Left ventricle myocardium inferior (tissue), 1 donor: ENCODE measurements at places on chromosomes 2 and 18. TPM values are rescaled to one million over a fixed set of nuclear protein-coding genes. Genes with fewer than 3 reads are reported as not detected.

Gene SERPINB5
- not detected for total RNA-seq

DNA sequence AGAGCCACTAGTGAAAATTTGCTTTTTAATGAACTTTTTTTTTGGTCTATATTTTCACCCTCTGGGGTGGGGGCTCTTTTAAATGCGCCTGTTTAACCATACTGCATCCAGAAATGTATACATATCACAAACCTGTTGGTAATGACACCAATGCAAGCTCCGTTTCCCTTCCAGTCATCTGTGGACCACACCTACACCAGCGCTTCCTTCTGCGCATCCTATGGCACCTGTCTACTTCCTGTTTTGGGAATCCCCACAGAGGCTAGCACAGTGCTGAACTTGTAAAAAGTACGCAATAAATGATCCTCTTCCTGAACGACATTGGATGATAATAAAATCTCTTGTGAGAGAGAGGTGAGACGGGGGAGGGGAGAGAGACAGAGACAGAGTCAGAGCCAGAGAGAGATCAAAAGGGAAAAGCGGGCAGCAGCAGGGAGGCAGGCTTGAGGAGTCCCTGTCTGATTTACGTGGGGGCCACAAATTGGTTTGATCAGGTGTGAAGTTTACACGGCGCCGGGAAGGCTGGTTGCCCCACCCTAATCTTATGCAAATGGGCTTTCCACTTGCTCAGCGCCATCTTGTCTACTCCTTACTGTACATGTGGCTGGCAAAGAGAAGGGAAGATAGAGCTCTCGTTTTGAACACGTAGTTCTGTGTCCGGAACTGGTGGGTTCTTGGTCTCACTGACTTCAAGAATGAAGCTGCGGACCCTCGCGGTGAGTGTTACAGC, 38.1 kb upstream of the SLC38A11 start:
- no peak overlapping the region for H3K4me3 ChIP-seq
- H3K4me1 ChIP-seq = peaks cover 18% of the 10 kb centered on the region
- no peak overlapping the region for H3K27ac ChIP-seq
- no peaks in the 10 kb centered on the region for H3K27me3 ChIP-seq
- no peaks in the 10 kb centered on the region for H3K36me3 ChIP-seq
- no peak for DNase-seq

Gene NDUFV2
- 455 TPM for total RNA-seq

DNA sequence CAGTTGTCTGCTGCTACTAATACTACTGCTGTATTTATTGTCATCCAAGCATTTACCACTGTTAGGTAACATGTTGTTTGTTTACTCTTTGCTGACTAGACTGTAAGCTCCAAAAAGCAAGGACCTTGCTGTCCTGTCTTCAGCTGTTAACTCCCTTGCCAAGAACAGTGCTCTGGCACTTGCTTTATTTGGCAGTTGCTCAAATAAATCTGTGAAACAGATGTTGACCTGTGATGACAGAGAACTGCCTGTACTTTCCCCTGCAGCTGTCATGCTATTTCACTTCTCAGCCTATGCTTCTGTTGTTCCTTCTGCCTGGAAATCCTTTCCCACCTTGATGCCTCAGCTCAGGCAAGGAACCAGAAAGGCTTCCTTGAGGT, 181.2 kb downstream of the ATAD2B start:
- H3K4me1 ChIP-seq = peaks cover 17% of the 10 kb centered on the region
- H3K27me3 ChIP-seq = no peaks in the 10 kb centered on the region
- no peak for DNase-seq
- peaks cover 7% of the 10 kb centered on the region for H3K36me3 ChIP-seq
- H3K27ac ChIP-seq = peak overlapping the region; percentile 84

Gene CD302
- total RNA-seq = 17.2 TPM

Gene TTN
- total RNA-seq = 2,803 TPM

GRCh38 chr18:58911766-58912165, 47.1 kb downstream of the ZNF532 start:
- peaks cover 11% of the 10 kb centered on the region for H3K36me3 ChIP-seq
- H3K4me3 ChIP-seq = peak overlapping the region; percentile 42
- H3K4me1 ChIP-seq = peaks cover 87% of the 10 kb centered on the region
- H3K27me3 ChIP-seq = no peaks in the 10 kb centered on the region
- peak overlapping the region; percentile 84 for H3K27ac ChIP-seq

Gene NTSR2
- not detected for total RNA-seq

DNA sequence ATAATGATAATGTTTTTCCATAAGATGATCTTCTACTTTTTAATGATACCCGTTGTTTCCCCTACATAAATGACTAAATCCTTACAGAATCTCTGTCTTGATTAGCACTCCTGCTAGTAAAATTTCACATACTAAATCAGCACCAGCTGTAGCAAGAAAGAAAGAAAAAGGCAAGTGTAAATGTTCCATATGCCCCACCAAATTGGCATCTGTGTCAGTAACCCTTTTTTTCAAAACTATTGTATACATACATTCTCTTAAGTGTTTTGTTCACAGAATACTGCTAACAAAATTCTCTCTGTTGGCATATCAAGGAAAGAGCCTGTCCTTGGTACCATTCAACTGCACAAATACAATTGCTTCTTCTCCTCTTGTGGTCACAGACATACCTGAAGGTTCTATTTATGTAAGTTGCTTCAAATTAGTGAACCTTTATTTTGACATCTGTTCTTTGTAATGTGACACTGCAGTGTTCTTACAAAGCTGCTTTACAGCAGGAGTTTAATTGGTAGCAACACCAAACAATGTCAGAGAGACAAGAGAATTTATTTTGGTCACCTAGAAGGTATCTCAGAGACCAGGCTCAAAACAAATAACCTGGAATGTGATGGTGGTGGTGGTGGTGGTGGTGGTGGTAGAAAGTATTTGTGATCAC, 641.9 kb downstream of the ZEB2 start:
- DNase-seq = no peak
- H3K27me3 ChIP-seq = no peaks in the 10 kb centered on the region
- H3K27ac ChIP-seq = no peak overlapping the region
- H3K4me1 ChIP-seq = no peaks in the 10 kb centered on the region
- H3K36me3 ChIP-seq = no peaks in the 10 kb centered on the region
- no peak overlapping the region for H3K4me3 ChIP-seq

GRCh38 chr2:86338778-86339295, 1.4 kb upstream of the REEP1 start:
- no peak overlapping the region for H3K27ac ChIP-seq
- no peak overlapping the region for H3K4me3 ChIP-seq
- H3K4me1 ChIP-seq = peaks cover 20% of the 10 kb centered on the region
- H3K27me3 ChIP-seq = peaks cover 54% of the 10 kb centered on the region
- no peaks in the 10 kb centered on the region for H3K36me3 ChIP-seq

DNA sequence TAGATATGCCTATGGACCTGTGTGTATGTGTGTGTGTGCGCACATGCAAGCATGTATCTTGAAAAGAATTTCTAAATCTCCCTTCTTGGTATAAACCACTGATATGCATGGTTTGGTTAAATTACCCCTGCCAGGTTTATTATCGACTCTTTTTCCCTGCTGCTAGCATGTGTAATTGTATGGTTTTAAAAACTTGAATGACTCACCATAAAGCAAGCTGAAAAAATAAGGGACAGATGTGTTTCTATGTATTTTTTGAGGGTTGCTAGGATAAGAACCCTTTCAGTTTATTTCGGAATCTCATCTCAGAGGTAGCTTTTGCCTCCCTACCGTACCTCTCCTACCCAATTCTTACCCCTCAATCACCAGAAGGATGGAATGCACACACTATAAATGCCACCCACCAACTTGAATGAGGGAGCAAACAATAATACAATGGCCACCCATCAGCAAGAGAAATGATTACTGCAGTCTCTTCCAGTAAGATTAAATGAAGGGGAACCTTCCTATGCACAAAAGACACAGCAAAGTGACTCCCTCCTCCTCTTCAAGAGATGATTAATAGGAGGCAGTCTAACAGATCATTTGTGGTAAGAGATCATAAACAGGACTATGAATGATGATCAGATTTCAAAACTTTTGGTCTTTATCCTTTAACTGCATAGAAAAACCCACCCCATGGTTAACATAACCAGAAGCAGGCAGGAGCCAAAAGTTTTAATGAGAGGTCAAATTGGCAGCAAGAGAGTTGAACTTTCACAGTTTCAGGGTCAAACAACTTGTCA, 357.2 kb downstream of the SATB2 start:
- H3K27me3 ChIP-seq = no peaks in the 10 kb centered on the region
- H3K36me3 ChIP-seq = no peaks in the 10 kb centered on the region
- no peak overlapping the region for H3K4me3 ChIP-seq
- H3K27ac ChIP-seq = no peak overlapping the region

DNA sequence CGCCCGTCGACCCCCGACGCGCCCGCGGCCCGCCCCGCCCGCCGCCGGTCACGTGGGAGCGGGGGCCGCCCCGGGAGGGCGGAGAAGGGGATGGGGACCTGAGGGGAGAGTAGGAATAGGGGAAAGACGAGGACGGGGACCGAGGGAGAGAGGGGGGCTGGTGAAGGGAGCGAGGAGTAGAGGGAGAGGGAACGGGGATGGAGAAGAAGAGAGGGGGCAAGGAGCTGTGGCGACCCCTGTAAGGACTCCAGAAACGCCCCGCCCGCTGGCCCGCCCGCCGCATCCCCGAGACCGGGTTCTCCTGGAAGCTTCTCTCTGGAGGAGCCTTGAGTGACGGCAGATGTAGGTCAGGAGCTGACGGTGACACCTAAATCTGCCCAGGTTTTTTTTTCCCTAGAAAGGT, 615 bp downstream of the ADNP2 start:
- H3K27me3 ChIP-seq = no peaks in the 10 kb centered on the region
- peak; percentile 33 for DNase-seq
- peak overlapping the region; percentile 90 for H3K27ac ChIP-seq
- no peaks in the 10 kb centered on the region for H3K36me3 ChIP-seq
- peaks cover 37% of the 10 kb centered on the region for H3K4me1 ChIP-seq
- peak overlapping the region; percentile 80 for H3K4me3 ChIP-seq

Gene MERTK
- 4.7 TPM for total RNA-seq

DNA sequence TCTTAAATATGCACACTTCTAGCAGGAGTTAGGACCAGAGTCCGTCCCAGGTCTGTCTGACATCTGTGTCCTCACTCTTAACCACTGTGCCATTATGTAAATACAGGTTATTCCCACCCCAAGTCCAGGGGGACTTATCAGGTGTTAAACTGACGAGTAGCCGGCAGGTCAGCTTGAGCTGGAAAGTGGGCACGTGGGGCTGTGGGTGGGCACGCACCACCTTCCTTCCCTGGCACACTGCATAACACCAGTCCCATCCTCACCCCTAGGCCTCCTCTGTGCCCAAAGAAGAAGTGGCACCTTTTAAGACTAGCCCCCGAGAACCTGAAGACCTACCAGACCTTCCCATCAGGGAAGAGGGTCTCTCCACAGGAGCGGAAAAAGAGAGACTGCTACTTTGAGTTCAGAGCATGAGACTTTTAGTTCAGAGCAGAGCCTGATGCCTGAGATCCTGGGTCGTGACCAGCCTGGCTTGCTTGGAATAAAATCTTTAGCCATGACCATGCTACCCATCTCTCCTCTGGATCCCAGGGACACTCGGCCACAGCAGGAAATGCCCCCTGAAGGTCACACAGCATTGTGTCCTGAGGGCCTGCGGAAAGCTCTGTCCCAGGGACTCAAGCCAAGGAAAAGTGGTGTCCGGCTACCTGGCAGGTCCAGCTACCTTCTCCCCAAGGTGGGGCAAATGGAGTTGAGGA, 62.0 kb downstream of the CIB4 start:
- H3K27me3 ChIP-seq = peaks cover 83% of the 10 kb centered on the region
- DNase-seq = no peak
- no peak overlapping the region for H3K4me3 ChIP-seq

DNA sequence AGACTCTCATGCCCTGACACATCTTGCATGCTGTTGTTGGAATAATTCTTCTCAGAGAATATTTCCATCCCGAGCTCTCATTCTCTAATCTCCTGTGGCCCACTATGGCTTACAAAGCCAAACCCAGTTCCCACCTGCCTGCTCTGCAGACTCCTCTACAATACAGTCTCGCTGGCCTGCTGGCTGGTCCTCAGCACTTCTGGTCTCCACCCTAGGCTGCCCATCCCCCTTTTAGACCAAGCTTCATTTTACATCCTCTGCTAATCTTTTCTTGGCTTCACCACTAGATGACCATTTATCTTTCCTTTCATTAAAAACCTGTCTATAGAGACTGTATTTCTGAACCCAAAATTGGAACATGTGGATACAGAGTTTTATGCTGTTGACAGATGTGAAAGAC, 42.5 kb upstream of the YPEL5 start:
- H3K27ac ChIP-seq = no peak overlapping the region
- no peaks in the 10 kb centered on the region for H3K36me3 ChIP-seq
- DNase-seq = no peak
- H3K27me3 ChIP-seq = peaks cover 26% of the 10 kb centered on the region

- H3K27ac ChIP-seq = no peak overlapping the region
- peaks cover under 1% of the 10 kb centered on the region for H3K4me1 ChIP-seq
- no peaks in the 10 kb centered on the region for H3K36me3 ChIP-seq
- no peaks in the 10 kb centered on the region for H3K27me3 ChIP-seq
- no peak overlapping the region for H3K4me3 ChIP-seq
Observed at GRCh38 chr2:43435746-43436145, 160.1 kb downstream of the THADA start.

GRCh38 chr18:35410561-35410960, 33.4 kb upstream of the ZNF396 start:
- peaks cover 23% of the 10 kb centered on the region for H3K4me1 ChIP-seq
- no peaks in the 10 kb centered on the region for H3K36me3 ChIP-seq
- H3K4me3 ChIP-seq = no peak overlapping the region
- no peak overlapping the region for H3K27ac ChIP-seq

- H3K36me3 ChIP-seq = no peaks in the 10 kb centered on the region
- no peak overlapping the region for H3K27ac ChIP-seq
- peaks cover 17% of the 10 kb centered on the region for H3K4me1 ChIP-seq
- DNase-seq = no peak
Observed at GRCh38 chr2:26483957-26484565, 6.1 kb upstream of the OTOF start.

DNA sequence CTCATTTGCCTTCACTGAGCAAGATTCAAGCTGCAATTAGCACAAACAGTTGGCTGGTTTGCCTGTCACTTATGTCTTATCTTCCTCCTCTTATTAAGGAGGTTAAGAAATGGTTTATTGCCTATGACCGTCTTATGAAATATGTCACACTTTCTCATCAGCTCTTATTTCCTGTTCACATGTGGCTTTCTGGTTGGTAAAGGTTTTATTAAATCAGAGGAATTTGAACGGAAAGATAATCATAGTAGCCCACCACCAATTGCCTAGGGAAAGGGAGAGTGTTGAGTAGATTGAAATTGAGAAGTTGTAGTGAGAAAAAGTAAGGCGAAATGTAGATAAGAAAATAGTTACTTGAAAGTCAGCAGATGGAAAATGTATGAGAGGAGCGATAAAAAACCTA, 4.2 kb upstream of the IL1R1 start:
- no peak for DNase-seq
- no peaks in the 10 kb centered on the region for H3K36me3 ChIP-seq
- H3K4me1 ChIP-seq = peaks cover 14% of the 10 kb centered on the region
- no peak overlapping the region for H3K4me3 ChIP-seq
- H3K27ac ChIP-seq = no peak overlapping the region
- H3K27me3 ChIP-seq = no peaks in the 10 kb centered on the region

GRCh38 chr2:88176352-88176984, 6.3 kb downstream of the THNSL2 start:
- H3K27me3 ChIP-seq = no peaks in the 10 kb centered on the region
- H3K36me3 ChIP-seq = peaks cover 10% of the 10 kb centered on the region
- H3K4me1 ChIP-seq = peaks cover 36% of the 10 kb centered on the region
- H3K4me3 ChIP-seq = no peak overlapping the region
- no peak for DNase-seq

- peaks cover 84% of the 10 kb centered on the region for H3K36me3 ChIP-seq
- no peaks in the 10 kb centered on the region for H3K4me1 ChIP-seq
- no peak overlapping the region for H3K4me3 ChIP-seq
- no peak overlapping the region for H3K27ac ChIP-seq
Observed at GRCh38 chr2:53881986-53882385, 22.2 kb upstream of the GPR75 start.

- H3K36me3 ChIP-seq = peaks cover 81% of the 10 kb centered on the region
- peaks cover 5% of the 10 kb centered on the region for H3K4me1 ChIP-seq
- no peak for DNase-seq
- no peaks in the 10 kb centered on the region for H3K27me3 ChIP-seq
- H3K27ac ChIP-seq = no peak overlapping the region
Observed at GRCh38 chr2:86052265-86052664, 53.4 kb downstream of the POLR1A start.

Gene ABHD1
- 3.5 TPM for total RNA-seq

Gene GALNT13
- total RNA-seq = 0.19 TPM
